Activated gamma-delta T cell treated with Interleukin-2 at 50 U/mL for 16 hours (primary cell): ENCODE measurements at places on chromosomes 3 and 15.

- no peak for DNase-seq
Measured at GRCh38 chr3:148829926-148830325, 2.3 kb downstream of the CPB1 start.

- DNase-seq = no peak
Measured at GRCh38 chr3:77040216-77040615, 317 bp downstream of the ROBO2 start.

GRCh38 chr15:98657721-98658120, 9.4 kb downstream of the IGF1R start:
- no peak for DNase-seq

DNA sequence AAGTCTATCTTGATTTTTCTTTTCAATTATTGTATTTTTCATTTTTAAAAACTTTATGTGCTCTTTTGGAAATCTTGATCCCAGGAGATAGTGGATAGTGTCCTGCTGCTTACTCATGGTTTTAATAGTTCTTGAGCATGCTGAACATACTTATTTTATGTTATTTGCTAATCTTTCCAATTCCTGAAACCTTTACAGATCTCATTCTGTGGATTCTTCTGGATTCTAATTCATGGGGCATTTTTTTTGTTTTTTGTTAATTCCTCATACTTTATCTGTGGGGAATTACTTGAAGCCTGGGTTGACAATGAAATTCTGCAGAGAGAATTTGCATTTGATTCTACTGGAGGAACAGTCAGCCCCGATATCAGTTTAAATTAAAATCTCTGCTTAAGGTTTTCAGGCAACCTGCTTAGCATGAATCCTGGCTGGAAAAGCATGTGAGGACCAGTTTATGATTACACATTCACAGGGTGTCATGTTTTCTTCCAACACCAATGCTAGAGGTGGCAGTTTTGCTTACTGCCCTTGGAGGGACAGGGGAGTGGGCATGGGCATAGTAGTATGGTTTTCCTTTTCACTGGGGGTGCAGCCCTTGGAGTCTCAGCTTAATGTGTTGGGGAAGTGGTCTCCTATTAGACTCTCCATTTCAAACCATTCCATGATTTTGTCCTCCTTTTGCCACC, 46.0 kb downstream of the MLH1 start:
- DNase-seq = no peak

- no peak for DNase-seq
Measured at GRCh38 chr15:79004336-79004735, 59.5 kb upstream of the CTSH start.

GRCh38 chr15:42456971-42457370, 34.0 kb downstream of the ZNF106 start:
- DNase-seq = no peak

DNA sequence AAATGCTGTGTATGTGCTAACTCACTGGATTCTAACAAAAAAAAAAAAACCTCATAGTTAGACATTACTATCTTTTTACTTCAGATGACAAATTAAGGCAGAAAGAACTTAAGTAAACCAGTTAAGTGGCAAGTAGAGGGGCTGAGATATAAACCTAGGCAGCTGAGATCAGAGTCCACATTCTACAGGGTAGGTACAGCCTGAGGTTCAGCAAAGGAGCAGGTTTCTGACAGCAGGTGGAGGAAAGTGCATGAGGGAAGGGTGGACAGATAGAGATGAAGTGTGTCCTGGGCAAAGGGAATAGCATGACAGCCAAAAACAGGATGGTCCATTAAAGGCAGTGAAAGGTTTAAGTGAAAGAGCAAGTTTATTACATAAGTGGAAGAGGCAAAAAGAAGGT, 329.2 kb downstream of the ULK4 start:
- no peak for DNase-seq

DNA sequence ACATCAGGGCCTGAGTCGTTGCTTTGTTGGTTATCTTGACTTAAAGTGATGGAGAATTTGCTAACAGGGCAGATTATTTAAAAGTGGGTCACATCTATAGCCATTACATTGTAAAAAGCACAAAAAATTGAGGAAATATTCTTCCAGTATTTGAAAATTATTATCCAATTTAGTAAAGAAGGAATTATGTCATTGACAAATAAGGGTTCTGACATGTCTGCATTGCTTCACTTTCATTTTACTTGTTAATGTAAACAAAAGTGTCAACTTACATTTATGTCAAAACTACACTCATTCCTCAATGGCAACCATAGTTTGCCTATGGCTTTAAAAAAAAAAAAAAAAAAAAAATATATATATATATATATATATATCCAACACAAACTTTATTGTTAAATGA, 3.4 kb upstream of the PARP14 start:
- no peak for DNase-seq

DNA sequence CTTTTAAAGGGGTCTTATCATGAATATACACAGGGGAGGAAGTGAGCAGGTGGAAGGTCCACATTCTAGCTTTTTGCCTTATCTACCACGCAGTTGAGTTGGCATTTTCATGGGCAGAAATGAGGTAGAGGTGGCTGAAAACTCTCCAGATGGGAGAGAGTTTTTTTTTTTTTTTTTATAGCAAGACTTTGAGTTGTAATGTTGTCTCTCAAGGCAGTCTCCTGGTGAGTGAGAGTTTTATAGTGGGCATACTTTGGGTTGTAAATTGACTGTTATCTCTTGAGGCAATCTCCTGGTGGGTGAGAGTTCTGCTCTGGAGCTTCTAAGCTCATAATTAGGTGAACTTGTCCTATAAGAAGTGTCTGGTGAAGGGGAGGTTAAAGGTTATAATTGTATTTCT, 191.7 kb upstream of the NAALADL2 start:
- DNase-seq = no peak

GRCh38 chr3:121362035-121362734, 183.6 kb downstream of the POLQ start:
- no peak for DNase-seq

GRCh38 chr3:115512565-115513415, 110.5 kb upstream of the GAP43 start:
- no peak for DNase-seq

DNA sequence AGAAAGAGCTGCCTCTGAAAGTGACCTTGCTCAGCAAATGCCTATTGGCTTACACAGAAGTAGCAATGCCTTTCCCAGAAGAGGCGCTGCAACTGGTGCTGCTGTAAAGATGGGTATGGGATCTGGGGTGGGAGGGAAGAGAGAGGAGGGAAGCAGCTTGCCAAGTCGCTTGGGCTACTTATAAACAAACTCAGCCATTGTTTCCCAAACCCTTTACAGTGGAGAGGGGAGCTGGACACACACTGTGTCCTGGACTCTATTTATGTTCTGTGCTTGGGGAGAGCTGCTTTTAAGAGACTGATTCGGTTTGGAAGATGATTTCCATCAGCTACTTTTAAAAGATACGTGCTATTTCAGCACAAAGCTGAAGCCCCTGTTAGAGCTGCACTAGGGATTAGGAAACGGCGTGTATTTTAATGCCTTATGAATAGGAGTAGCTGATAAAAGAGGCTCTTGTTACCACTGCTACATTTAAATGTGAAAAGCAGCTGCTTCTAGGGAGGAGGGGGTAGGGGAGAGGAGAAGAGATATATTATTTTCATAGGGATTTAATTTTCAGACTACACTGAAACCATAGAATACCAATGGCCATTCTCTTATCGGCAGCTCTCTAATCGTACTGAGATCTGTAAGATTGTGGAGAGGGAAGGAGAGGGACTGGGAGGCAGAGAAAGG, 440.6 kb downstream of the MCTP2 start:
- DNase-seq = no peak

- no peak for DNase-seq
Measured at GRCh38 chr3:127204841-127205582, 12.1 kb downstream of the PRR23E start.

DNA sequence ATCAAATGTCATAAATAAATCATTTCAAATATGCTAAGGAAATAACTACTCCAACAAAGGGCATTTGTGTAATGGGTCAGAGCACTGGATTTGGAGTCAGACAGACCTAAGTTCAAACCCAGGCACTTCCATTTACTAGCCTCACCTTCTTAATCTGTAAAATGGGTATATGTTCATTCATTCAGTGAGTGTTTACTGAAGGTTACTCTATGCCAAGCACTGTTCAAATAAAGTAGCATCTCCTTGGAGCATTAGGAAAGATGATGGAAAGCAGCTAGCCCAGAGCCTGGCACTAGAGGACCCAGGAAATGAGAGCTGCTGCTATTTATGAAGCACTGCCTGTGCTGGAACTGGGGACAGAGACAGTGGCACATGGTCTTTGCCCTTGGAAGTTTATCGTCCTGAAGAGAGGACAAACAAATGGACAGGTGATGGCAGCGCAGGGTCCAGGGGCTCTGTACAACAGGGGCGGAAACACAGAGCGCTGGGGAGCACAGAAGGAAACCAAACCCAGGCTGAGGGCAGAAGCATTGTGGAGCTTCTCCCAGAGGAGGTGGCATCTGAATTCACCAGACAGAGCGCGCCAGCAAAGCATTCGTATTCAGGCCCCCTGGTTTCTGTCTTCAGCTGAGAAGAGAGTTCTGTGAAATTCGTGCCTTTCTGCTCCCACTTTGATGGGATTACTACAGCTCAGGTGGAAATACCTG, 19.0 kb downstream of the TM4SF4 start:
- no peak for DNase-seq

- no peak for DNase-seq
Measured at GRCh38 chr3:58173029-58173668, 37.6 kb downstream of the DNASE1L3 start.

DNA sequence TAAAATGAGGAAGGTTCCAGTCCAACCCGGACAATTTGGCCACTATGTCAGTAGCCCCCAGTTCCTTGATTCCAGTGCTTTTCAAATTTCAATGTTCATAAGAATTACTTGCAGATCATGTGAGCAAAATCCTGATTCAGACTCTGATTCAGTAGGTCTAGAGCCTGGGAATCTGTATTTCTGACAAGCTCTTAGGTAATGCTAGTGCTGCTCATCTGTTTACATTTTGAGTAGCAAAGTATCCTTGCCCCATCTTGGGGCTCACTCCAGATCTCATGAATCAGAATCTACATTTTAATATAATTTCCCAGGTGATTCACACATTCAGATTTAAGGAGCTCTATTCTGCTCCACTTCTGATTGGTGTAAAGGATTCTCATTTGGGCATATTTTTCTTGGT, 142.0 kb downstream of the NAALADL2 start:
- no peak for DNase-seq

- DNase-seq = no peak
Measured at GRCh38 chr3:68206524-68207117, 552.2 kb upstream of the SUCLG2 start.

GRCh38 chr15:90049666-90050604, 48.8 kb downstream of the ZNF710 start:
- DNase-seq = no peak

- no peak for DNase-seq
Measured at GRCh38 chr3:170469151-170470062, 50.7 kb downstream of the CLDN11 start.

- DNase-seq = no peak
Measured at GRCh38 chr15:98746375-98747155, 98.2 kb downstream of the IGF1R start.

DNA sequence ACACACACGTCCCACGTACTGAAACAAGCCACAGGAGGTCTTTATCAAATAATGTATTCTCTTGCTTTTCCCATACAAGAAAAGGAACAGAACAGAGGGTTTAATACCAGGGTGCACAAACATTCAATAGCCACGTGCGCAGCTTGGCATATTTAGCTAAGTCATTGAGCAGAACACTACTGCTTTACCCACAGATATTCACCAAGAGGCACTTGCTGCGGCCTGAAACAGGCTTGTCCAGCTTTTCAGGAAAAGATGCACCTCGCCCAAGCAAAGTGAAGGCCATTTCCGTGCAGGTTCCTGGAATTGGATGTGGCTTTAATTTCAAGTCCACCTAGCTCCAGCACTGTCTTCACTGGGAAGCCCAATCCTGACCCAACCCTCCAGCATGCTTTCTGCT, 17.6 kb downstream of the ZDHHC3 start:
- no peak for DNase-seq

DNA sequence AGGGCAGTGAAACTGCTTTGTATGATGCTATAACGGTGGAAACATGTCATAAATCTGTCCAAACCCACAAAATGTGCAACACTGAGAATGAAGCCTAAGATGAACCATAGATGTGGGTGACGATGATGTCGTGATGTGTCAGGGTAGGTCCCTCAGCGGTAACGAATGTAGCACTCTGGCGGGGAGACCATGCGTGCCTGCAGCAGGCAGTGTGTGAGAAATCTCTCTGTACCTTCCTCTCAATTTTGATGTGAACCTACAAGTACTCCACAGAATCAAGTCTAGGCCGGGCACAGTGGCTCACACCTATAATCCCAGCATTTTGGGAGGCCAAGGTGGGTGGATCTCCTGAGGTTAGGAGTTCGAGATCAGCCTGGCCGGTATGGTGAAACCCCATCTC, 268.2 kb upstream of the LYSMD4 start:
- DNase-seq = no peak

DNA sequence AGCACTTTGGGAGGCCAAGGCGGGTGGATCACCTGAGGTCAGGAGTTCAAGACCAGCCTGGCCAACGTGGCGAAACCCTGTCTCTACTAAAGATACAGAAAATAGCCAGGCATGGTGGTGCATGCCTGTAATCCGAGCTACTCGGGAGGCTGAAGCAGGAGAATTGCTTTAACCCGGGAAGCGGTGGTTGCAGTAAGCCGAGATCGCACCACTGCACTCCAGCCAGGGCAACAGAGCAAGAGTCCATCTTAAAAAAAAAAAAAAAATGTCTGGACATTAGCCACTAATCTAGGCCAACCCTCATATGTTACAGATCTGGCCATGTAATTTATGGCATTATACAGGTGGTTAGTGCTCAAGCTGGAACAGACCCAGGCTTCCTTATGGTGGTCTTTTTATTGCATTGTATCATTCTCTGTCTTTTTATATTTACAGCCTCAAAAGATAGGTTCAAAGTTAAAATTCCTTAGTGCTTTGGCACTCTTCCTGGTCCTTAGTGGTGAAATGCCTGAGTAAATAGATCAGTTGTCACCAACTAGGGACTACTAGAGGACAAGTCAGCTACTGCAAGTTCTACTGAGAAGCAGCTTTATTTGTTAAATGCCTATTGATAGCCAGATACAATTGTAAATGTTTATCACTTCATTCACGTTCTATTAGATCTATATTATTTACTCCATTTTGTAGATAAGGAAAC, 16.0 kb downstream of the STARD9 start:
- DNase-seq = no peak

DNA sequence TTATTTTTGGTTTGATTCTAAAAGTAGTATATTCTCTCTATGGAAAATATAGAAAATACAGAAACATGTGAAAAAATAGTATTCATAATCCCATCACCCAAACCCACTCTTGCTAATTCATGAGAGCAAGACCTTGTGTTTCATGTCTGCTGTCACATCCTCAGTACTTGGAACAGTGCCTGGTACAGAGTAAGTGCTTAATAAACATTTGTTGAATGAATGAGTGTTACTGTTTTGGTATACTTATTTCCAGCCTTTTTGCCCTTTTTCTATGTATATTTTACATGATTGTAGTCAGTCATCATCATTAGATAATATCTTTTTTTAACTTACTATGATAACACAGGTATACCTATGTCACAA, 59.3 kb downstream of the IL16 start:
- no peak for DNase-seq

- DNase-seq = no peak
Measured at GRCh38 chr15:74293021-74293810, 57.1 kb downstream of the CCDC33 start.
